Stimulated activated CD4-positive, alpha-beta T cell treated with anti-CD3 and anti-CD28 coated beads, Interleukin-1b, Interleukin-23, amount 100 ng/mL, for 1 hour (primary cell): ENCODE measurements at places on chromosomes 2 and 18.

DNA sequence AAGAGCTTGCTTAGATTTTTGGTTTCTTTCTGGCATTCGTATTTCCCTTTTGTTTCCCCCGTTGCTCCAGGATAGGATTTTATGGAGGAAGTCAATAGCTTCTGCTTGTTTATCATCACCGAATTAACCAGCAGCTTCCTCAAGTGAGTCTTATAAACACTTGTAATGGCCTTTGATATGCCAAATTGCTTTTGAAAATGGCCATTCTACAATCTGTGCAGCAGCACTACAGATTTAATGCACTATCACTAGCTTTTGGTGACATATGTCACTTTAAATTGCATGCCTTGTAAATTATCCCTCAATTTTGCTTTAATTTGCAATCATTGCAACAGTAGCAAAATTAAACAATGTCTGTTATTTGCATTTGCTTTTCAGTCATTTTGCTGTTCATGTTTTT is 774.7 kb downstream of the METTL4 start:
- DNase-seq, result no peak

DNA sequence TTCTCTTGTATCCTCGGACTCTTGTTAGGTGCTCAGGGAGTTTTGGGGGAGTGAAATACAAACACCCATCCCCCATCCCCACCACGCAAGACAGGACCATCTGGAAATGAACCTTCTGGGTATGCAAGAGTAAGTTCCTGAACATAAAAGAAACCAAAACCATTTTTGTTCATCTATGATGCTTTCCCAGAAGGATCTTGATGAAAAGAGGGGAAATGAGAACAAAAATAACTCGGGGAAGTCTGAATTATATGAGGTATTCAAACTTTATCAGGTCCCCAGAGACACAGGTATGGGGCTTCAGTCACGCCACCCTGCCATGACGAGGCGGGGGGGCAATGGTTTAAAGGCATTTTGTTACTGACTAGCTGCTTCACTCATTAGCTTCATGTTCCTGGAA is 68.6 kb upstream of the DNMT3A start:
- no peak for DNase-seq

DNA sequence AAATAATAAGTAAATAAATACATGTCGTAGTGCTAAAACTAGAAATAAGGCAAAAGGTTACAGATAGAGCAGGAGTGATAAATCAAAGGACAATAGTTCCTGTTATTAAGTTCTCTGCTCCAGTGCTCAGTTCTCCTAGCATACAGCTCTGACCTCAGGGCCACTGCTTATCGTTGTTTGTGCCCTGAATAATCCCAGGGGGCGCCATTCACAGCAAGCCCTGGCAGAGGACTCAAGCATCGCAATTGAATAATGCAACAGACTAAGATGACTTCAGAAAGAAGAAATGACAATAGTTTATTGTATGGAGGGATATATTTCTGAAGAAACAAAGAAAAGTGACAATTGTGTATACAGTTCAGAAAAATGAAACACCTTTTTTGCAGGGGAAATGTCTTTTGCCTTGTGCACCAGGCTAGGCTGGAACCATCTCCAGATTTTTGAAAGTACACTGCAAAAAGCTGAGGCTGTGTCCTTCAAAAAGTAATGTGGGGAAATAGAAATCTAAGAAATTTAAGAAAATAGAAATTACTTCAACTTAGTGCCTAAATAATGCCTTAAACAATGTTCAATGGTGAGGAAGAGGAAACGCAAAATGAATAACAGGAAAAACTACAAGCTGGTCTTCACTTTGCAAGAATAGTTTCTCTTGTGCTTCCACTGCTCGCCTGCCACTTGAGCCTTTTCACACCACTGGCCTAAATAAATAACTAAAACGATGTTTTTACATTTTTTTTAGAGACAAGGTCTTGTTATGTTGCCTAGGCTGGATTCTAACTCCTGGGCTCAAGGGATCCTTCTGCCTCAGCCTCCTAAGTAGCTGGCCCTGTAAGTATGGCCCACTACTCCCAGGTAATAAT is 19.0 kb upstream of the CCNYL1 start:
- no peak for DNase-seq

DNA sequence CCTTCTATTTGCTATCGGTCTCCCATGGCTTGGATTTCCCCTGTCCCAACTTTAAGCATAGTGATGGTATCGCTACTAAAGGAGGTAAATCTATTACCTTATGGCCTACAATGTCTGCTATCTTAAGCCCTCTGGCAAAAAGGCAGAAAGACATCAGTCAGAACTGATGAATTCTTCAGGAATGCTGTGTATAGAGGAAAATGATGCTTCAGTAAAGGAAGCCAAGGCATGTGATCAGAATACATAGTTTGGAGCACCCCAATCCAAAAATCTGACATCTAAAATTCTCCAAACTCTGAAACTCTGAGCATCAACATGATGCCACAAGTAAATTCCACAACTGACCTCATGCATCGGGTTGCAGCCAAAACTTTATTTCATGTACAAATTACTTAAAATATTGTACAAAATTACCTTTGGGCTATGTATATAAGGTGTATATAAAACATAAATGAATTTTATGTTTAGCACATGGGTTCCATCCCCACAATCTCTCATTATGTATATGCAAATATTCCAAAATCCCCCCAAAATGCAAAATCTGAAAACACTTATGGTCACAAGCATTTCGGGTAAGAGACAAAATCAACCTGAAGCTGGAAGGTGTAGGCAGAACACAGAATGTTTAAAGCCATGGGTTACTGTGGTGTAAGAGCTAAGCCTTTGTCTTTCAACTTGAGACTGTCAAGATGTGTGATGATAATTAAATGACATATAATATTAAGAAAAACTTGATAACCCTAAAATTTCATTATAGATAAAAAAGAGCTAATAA is 66.2 kb downstream of the CUL3 start:
- no peak for DNase-seq

DNA sequence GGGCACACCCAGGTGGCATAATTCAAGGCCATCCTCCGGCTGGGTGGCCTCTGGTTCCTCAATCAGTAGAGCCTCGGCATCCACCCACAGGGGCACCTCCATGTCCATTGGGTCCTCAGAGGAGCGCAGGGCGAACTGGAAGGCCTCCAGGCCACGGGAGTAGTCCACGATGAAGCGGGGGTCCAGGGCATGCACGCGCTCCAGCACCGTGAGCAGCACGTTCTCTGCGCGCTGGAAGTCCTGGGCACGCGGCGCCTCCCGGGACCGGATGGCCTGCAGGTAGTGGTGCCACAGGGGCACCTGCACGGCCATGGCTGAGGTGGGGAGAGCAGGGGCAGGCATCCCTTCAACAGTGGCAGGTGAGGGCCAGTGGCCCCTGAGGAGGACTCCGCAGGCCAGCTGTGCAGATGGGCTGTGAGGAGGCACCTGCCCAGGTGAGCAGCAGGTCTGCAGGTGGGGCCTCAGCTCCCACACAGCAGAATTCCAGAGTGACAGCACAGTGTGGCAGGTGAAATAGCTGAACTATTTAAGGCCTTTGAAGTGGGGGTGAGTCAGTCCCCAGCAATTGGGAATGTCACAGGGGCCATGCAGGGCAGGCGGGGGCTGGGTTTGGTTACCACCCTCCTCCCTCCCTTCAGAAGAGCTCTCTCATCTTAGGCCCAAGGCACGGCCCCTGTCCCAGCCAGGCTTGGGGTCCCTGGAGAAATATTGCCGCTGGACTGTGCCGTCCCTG is at the start of gene MAB21L4:
MAB21L4 (minus strand) TSS at position 501 of the 733 bp plus-strand sequence; CDS start at position 342, 159 bp downstream.
- DNase-seq, result no peak

DNA sequence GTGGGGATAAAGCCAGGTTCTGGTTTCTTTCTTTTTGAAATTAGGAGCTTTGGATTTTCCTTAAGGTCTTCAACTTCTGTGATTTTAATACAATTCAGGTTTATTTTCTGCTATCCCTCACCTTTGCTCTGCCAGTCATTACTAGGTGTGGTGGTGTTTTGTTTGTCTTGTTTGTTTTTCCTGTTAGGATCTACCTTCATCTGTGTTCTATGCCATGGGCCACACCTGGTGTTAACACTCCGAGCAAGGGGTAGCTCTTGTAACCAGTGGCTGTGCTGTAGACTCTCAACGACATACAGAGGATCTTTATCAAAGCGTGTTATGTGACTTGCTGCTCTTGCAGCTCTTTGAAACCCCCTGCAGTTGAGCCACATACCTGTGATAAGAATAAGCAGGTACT is 38.6 kb downstream of the MGAT5 start:
- no peak for DNase-seq

DNA sequence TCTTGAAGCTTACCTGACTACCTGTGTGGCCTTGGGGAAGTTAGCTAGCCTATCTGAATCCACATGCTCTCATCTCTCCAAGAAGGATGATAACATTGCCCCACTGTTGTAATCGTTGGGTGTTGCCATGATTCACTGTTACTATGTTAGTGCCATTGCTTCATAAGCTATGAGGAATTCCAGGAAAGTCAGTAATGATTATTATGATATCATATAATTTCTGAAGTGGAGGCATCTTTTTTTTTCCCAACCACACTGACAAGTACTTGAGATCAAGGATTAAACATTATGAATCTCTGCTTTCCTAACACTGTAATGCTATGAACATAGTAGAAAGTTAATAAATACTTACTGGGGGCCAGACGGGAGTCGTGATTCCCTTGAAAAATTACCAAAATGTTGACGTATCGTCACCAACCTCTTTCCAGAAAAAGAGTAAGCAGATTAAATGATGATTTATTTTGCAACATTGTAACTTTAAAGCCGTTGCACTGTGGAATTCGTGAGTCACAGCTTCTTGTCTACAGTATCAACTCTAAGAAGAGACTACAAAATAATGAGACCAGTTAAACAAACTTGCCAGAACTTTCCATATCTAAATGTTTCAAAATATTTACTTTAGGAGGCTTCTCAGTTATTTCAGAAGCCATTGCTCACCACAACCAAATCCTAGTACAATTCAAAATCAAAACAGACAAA is 459.9 kb downstream of the PIK3C3 start:
- no peak for DNase-seq

GRCh38 chr2:118520246-118520645 is 327.2 kb downstream of the EN1 start:
- DNase-seq, result no peak

GRCh38 chr2:128868686-128869551 is 550.3 kb upstream of the HS6ST1 start:
- DNase-seq, result no peak

GRCh38 chr2:233156001-233156400 is 95.5 kb upstream of the ATG16L1 start:
- DNase-seq, result no peak

DNA sequence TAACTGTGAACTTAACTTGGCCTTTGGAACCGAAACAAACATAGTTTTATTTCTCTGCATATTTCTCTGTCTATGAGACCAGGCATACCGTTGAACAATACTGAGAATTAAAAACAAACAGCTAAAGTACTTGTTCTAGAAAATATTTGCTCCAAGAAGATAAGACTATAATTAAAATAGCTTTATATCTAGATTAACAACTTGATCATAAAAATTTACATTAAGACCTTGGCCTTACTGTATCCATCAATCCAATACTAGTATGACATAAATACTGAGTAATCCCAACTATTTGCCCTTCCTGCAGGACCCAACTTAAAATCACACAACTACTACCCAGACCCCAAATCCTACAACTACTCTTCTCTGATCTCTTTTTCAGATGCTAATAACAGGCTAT is 260.9 kb downstream of the RIT2 start:
- no peak for DNase-seq

- no peak for DNase-seq
Observed at GRCh38 chr2:65164426-65164891, 34.6 kb upstream of the RAB1A start.
